ENCODE measurements at places on chromosomes 4 and X. TPM values are rescaled to one million over a fixed set of nuclear protein-coding genes. Genes with fewer than 3 reads are reported as not detected.

The CYBB gene
- 0.32 TPM for total RNA-seq

The PABPC1L2B gene
- not detected for total RNA-seq

The EPHA5 gene
- 0.32 TPM for total RNA-seq

GRCh38 chrX:131745942-131746489 lies 202.1 kb downstream of the OR13H1 start:
- DNase-seq = no peak

GRCh38 chrX:9108054-9108453 lies 74.1 kb upstream of the FAM9B start:
- DNase-seq = no peak

GRCh38 chr4:25532591-25532990 lies 123.1 kb upstream of the SLC34A2 start:
- no peak for DNase-seq

DNA sequence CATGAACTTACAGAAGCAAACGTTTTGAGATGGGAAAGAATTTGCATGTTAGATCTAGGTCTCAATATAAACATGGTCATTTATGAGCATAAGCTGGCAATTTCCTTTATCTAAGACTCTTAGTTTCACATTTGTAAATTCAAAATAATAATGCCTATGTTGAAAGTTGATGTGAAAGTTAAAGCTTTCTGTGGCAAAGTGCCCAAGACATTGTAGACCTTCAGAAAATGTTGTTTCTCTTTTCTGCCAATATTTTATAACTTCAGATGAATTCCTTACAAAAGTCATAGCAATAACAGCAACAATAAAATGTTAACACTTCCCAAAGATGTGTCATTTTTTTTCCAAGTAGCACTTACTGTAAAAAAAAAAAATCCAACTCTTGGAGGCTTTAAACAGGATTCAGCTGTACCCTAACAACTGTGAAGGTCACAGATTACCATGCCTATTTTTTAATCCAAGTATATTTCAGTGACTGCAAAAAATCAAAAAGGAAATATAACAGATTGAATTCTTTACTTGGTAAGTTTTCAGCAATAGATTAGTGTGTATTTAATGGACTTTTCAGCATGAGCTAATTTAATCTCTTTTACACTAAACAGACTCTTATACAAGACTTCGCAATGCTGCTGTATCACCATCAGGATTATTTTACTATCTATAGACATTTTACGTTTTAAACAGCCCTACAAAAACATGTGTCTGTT lies 206.5 kb upstream of the PDE5A start:
- DNase-seq = peak; percentile 47

DNA sequence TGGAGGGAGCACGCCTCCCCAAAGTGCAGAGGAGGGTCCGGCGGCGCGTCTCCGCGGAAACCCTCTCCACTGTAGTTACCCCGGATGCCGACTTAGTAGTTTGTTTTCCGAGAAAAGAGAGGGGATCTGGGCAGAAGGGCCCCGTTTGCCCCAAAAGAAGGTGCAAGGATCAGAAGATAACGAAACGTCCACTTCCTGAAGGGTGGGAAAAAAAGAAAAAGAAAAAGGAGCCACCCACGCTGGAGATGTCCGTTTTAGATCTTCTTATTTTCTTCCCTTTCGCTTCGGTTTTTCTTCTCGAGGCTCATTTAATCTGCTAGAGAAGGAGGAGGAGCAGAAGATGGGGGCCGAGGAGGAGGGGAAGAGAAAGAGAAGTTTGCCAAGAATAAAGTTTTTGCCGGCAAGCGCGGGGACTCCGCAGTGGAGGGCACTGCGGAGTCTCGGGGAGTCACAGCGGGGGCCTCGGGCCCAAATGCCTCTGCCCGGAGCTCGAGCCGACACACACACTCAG lies 517 bp downstream of the LEF1 start:
- peak; percentile 27 for DNase-seq

DNA sequence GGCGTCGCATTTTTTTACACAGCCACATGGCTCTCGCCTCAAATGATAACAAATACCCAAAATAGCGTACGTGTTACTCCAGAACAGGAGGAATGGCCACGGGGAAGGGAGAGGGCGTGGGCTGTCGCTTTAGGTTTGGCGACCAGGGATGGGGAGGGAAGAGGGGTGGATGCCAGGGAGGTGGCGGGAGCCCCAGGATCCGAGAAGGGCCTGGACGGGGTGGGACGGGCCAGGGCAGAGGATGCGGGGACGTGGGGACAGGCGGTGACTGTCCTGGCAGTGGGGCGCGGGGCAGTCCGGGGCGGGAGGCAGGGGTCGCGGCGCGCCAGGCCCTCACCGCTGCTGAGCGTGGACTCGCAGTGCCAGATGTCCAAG lies 631 bp downstream of the TMEM47 start:
- DNase-seq = no peak

GRCh38 chr4:110492522-110492921 lies 16.6 kb downstream of the ENPEP start:
- no peak for DNase-seq

- no peak for DNase-seq
Observed at GRCh38 chrX:131277543-131278136, 11.5 kb downstream of the IGSF1 start.

GRCh38 chrX:38819709-38820108 lies 18.4 kb downstream of the MID1IP1 start:
- DNase-seq = no peak

GRCh38 chrX:47390780-47391179 lies 20.4 kb downstream of the ZNF157 start:
- no peak for DNase-seq
